CD4-positive, alpha-beta T cell treated with Interleukin-12 subunit alpha and Interleukin-12 subunit beta, for 1 hour (primary cell): ENCODE measurements at places on chromosomes 1 and 21.

- DNase-seq, result no peak
Measured at GRCh38 chr1:205013683-205014367, 29.2 kb upstream of the CNTN2 start.

- peak; percentile 30 for DNase-seq
Measured at GRCh38 chr1:87329526-87330056, 911 bp downstream of the LMO4 start.

- no peak for DNase-seq
Measured at GRCh38 chr1:111216751-111217150, 10.8 kb upstream of the CHI3L2 start.

GRCh38 chr1:184163674-184164465 lies 112.3 kb downstream of the TSEN15 start:
- no peak for DNase-seq

DNA sequence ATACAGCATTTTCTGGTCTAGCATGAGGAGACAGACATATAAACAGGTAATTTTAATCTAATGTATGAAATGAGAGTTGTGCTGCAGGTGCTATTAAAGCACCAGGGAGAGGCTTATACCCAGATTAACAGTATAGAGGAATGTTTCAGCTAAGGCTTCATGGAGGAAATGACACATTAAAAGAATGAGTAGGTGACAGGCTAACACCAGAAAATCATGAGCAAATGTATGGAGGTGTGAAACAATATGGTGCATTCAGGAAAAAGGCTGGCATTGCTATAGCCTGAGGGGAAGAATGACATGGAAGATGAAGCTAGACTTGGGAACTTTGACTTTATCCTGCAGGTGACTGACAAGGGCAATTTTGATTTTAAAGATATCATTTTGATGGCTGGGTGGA lies 7.0 kb downstream of the ARPC5 start:
- no peak for DNase-seq

GRCh38 chr1:59302871-59303270 lies 6.0 kb downstream of the FGGY start:
- DNase-seq, result no peak

GRCh38 chr1:246445503-246445902 lies 61.6 kb downstream of the SMYD3 start:
- no peak for DNase-seq

- DNase-seq, result peak; percentile 68
Measured at GRCh38 chr1:18950401-18951026, 6.0 kb downstream of the IFFO2 start.

DNA sequence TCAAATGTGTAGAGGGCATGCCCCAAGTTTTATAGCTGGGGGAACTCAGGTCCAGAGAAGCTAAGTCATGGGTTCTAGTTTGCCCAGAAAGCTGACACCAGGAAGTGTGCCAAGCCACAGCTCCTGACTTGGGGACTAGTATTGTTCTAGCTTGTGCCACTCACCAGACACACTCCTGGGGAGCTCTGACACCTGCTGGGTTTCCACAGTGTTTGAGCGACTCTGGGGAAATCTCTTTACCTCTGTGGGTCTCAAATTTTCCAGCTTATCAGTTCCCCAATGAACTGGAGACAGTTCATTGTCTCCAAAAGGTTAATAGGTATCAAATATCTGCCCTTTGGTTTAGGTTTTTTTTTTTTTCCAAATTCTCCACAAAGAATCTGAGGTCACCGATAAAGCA lies 4.2 kb downstream of the KISS1 start:
- DNase-seq, result no peak

DNA sequence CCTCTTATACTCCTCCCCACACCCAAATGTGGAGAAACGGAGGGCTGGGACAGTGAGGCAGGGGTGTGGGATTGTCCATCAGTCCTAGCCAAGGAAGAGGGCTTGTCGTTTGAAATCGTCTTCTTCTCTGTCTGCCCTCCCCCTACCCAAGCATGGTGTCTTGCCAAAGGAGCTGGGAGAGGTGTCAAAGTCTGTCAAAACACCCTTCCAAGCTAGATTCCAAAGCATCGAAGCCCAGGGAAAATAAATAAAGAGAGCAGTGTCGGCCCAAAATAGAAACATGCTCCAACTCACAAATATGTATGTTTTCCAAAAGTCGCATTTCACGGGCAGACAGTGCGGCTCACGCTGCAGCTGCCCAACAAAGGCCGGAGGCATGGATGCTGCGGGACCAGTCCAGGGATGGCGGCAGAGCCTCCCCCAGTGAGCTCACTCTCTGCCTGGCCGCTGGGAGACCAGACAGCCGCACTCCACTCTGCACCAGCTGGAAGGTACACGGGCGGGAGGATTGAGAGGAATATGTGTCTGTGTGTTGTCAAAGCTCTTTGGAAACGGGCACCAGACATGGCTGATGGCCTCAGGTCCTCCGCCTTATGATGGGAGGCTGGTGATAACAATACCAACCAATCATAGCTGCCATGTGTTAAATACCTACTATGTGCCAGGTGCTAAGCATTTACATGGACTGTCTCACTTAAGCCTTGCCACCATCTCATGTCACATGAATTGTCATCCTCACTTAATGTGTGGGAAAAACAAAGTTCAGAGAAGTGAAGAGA lies 3.9 kb downstream of the DISP3 start:
- no peak for DNase-seq

DNA sequence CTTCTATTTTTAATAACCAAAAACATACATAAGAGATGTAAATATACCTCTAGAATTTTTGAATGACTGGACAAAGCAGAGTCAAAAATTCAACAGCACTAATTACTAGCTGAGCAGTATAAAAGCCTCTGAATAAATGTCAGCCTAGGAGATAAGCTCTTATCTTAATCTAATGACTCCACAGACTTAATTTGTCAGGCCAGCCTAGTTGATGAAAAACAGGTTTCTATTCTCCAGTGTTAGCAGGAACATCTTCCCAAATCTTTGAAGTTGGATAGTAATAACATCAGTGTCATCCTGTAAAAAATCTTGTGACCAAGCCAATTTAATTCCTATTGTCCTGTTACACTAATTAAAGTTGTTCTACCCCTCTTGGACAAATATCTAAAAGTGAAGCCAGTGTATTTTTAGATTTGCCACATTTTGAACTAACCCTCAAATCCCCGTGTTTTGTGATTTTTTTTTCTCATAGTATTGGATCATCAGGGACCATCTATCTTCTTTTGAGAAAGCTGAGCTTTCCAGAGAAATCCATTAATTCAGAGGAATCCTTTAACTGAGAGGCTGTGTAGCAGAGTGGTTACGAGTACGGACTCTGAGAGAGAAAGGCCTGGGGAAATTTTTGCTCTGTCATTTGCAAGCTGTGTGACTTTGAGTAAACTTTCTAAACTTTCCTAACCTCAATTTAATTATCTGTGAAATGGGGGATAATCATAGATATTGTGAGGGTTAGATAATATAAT lies 41.2 kb downstream of the LMO4 start:
- DNase-seq, result no peak

- DNase-seq, result no peak
Measured at GRCh38 chr21:38809198-38809878, 3.6 kb downstream of the ETS2 start.

- no peak for DNase-seq
Measured at GRCh38 chr1:213041443-213041842, 9.6 kb upstream of the RPS6KC1 start.

GRCh38 chr1:206507284-206508129 lies at the start of gene RASSF5:
TSS of gene RASSF5 (plus strand) at chr1:206507531. CDS start at chr1:206507603, 72 bp downstream.
- peak; percentile 83 for DNase-seq

DNA sequence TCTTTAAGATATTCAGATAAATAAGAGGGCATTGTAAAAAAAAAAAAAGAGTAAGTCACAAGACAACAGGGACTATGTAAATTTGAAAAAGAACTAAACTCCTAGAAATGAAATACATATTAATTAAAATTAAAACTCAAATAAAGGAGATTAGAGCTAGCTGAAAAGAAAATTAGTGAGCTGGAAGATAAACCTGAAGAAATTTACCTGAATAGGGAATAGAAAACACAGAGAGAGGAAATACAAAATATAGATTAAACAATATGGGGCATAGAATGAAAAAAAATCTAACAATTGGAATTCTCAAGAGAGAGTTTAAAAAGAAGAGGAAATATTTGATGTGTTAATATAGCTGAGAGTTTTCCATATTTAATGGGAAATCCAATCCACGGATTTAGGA lies 35.6 kb upstream of the TADA1 start:
- DNase-seq, result no peak

- no peak for DNase-seq
Measured at GRCh38 chr21:38334866-38335265, 78.1 kb downstream of the KCNJ15 start.

GRCh38 chr1:9861360-9861759 lies 37.6 kb upstream of the CLSTN1 start:
- no peak for DNase-seq

DNA sequence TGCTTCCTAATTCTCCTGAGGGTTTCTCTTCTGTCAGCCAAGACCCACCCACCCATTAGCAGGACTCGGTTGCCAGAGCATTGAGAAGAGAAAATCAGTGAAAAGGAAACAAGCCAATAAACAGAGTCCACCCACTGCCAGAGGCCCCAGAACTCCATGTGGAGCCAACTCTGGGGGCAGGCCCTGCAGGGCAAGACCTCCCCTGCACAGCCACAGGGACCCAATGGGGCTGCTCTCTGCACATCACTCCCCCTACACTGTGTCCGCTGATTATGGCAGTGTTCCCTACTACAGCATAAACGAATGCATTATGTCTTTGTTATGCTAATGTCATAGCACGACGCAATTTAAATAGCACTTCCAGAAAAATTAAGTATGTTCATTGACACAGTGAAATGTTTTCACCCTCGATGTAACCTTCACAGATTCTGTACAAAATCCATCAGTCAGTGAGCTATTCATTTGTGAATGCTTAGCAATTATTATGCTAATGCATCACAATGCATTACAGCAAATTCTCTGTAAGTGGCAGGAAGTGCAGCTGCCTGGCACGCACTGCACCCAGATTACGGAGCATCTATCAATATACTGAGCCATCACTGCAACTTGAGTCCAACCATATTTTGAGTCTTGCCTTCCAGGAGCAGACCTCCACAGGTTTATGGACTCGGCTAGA lies 56.4 kb downstream of the GRIK3 start:
- no peak for DNase-seq

DNA sequence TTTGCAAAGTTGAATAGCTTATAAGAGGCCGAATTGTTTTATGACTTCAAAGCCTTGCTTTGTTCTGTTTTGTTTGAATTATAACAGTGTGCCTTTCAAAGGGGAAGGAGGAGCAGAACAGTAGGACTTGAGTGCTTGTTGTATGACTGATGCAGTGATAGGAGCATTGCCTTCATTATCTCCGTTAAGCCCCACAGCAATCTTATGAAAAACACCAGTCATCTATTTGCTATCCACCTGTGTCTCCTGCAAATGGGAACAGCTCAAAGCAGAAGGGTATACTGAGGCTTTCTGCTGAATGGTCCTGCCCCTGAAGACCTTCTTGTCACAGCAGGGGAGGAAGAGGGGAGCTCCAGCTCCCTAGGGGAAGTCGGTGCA lies 127.5 kb downstream of the RNF220 start:
- DNase-seq, result no peak

DNA sequence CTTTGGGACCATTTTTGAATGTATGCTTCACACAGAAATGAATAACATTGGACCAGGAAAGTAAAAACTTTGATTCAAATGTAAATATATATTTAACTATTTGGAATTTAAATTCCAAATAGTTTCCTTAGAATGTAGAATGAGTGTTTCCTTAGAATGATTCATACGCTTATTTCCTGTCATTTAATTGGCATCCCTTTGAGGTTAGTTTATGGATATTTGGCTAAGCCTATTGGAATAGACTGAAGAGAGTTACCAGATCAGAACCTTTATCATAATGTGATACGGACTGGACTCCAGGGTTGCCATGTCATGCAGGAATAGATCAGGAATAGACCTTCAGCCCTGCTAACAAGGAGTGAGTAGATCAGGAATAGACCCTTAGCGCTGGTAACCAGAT lies 133.1 kb downstream of the TNNI3K start:
- no peak for DNase-seq

GRCh38 chr1:88742531-88742930 lies 58.5 kb downstream of the PKN2 start:
- no peak for DNase-seq

DNA sequence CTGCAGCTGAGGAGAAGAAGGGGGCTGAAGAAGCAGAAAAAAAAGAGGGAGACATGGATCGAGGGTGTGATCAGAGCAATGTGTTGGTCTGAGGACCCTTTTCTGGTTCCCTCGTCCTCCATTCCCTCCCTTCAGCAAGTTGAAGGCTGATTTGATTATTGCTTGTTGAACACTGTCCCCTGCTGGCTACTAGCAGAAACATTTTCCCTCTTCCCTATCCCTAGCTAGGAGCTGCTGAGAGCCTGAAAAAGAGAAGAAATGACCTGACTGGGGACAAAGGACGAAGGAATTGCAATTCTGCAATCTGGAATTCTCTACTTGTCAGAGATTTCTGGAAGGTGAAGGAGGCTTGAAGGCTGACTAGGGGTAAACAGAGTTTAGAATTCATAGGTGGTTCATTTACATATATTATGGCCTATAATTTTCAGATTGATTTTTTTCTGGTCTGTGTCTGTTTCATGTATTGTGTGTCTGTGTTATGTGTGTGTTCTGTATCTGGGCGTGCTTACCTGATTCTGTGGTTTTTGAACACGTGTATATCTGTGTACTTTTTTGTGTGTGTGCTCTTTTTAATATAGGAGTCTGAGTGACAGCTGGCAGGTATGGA lies 9.8 kb downstream of the NHLH1 start:
- DNase-seq, result peak; percentile 64

GRCh38 chr1:1593834-1594601 lies 5.9 kb downstream of the FNDC10 start:
- no peak for DNase-seq

DNA sequence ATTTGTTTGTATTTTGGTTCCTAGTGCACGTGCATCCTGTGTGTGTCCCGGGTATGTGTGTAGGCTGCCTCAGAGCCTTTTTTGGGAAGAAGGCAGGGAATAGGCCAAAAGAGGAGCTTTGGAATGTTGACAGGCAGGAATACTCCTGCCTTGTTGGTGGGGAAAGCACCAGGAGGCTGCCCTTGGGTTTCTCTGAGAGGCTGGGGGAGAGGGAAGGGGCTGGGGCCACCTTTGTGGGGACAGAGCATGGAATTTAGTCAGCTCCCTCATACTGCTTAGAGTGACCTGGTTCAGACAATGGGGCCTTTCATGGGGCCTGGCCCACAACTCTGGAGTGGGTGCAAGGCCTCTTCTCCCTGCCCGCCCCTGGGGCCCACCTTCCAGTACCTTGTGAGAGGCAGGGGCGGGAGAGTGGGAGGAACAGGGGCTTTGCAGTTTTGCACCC lies 31.3 kb downstream of the ACOT11 start:
- DNase-seq, result no peak

GRCh38 chr1:12340544-12340930 lies 110.7 kb downstream of the VPS13D start:
- DNase-seq, result no peak
